AG10803 (cell line): ENCODE measurements at places on chromosomes 12 and 14.

DNA sequence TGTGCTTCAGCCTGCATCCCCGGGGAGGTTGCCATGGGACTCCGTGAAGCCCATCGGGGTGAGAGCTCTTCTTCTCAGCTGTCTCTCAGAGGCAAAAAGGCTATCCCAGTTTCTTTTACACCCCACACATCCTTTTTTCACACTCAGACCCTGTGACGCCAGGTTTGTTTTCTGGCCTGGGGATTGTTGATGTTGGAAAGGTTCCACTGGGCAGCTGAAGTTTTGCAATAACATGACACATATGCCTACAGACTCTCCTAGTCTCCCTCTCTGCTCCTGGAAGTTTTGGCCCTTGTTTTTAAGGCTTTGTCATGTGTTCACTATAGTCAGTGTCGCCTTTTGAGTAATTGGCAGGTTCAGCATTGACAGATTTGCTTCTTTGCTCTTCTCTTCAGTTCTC is 118.6 kb downstream of the SMOC1 start:
- DNase-seq = peak; percentile 25

- DNase-seq = no peak
Measured at GRCh38 chr14:103068351-103069073, 11.2 kb upstream of the CDC42BPB start.

DNA sequence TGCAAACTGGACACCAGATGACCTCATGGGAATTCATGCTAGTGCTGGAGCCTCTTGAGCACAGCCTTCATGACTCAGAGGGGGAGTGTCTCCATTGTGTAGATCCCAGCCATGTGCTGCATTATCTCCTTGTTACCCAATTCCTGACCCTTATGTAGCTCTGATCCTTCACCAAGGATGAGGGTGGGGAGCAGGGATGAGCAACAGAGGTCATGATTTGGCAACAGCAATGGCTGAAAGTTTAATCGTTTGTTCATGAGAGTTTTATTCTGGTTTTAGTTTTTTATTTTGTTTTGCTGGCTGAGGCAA is 9.5 kb upstream of the BDKRB1 start:
- DNase-seq = peak; percentile 97

GRCh38 chr14:54025661-54026060 is 69.0 kb upstream of the BMP4 start:
- no peak for DNase-seq

- no peak for DNase-seq
Measured at GRCh38 chr14:90810806-90811205, 5.4 kb downstream of the TTC7B start.

DNA sequence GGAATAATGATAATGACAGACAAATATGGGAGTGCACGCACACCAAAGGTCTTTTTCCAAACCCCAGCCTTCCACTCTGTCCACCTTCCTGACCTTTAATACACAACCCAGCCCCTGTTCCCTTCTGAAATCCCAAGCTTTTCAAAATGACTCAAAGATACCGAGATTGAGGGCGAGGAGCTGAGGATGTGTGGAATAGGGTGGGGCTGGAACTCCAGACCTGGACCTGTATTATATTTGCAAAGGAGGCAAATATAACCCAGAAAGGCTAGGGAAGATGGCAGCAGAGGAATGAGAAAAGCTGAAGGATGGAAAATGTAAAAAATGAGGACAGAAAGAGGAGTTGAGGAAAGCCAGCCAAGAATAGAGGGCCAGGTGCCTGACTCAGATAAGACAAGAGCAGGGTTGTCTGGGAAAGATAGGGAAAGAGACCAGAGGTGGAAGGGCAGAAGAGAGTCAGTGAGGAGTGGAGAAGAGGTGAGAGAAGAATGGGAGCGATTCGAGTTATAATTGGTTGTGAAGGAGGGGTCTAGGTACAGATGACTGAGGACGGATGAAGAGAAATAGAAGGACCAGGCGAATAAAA is 1.0 kb upstream of the PTMS start:
- no peak for DNase-seq

GRCh38 chr12:1796515-1797010 is 23.8 kb upstream of the LRTM2 start:
- DNase-seq = peak; percentile 24

- DNase-seq = no peak
Measured at GRCh38 chr14:100781952-100782351, 44.0 kb upstream of the MEG3 start.

DNA sequence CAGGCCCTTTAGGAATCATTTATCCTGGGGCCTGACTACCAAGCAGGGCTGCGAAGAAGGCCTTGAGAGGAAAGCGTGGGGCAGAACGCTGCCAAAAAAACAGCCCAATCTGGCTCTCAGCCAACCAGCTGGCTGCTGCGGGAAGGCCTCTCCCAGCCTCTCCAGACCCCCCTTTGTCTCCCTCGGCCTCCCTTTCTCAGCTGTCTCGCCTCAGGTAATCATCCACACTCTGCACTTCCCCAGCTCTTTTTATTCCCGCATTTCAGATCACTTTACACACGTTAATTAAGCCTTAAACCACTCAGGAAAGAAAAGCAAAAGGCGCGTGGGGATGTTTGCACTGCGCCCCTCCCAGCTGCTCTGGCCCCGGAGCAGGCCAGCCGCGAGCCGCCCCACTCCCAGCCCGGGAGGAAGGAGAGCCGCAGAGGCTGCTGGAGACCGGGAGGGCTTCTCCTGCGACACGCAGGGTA is 208.2 kb upstream of the FOXN3 start:
- DNase-seq = no peak

GRCh38 chr14:59687663-59688062 is 111.1 kb upstream of the CCDC175 start:
- no peak for DNase-seq

GRCh38 chr12:12072064-12072760 is 1.5 kb downstream of the BCL2L14 start:
- no peak for DNase-seq

DNA sequence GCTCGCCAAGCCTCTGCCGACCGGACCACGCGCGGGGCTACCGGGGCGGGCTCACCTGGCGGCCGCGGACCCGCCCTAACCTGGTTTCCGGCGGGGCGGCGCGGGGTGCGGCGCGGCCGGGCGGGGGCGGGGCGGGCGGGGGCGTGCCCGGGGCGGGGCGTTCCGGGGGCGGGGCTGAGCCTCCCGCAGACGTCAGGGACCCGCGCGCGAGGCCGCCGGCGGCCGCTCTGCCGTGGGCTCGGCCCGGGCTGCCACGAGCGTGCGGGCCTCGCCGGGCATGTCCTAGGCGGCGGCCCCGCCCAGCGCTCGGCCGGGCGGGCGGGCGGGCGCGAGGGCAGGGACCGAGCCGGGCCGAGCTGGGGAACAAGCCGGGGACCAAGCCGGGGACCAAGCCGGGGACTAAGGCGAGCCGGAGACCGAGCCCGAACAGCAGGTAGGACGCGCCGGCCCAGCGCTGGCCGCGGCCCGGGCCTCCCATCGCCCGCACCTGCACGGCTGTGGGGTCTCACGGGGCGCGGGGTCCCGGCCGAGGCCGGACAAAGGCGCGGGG is at the start of gene CEP170B:
Gene CEP170B (plus strand): TSS at position 188 of the 550 bp plus-strand sequence. CDS start 3,183 bp downstream, outside the sequence.
- peak; percentile 52 for DNase-seq

DNA sequence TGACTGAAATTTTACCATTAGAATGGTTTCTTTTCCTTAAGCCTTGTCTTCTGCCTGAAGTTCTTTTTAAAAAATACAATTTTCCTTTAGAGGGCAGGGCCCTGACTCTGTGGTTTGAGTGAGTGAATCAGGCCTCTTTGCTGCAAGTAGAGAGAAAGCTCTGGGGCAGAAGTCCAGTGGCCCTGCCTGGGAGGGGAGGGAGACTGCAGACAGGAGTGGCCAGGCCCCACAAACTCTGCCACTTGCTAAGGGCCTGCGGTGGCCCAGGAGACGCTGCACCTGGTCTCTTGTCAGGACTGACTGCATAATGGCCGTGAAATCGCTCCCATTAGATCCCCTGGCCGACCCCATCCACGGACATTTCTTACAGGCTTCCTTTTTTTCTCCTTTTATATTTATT is 25.5 kb downstream of the TSPAN11 start:
- DNase-seq = no peak

DNA sequence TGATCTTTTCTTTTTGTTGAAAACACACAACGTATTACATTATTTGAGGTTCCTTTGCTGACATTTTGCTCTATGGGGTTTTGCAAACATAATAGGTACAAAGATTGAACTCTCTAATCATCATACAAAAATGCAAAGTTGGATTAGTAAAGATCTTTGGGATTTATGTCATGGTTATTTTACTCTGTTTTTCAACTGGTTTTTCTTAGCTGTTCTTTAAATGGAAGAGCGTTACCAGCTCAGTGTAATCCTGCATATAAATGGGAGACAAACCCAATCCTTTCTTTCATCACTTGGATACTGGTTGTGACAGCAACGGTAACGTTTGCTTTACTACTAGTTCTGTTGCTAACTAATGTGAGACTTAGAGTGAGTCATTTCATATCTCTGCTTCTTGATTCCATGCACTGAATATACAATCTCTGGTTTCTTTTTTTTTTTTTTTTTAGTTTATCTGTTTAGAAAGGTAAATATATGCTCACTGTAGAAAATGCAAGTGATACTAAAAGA is 104.9 kb upstream of the NOVA1 start:
- no peak for DNase-seq

GRCh38 chr12:42217656-42218055 is 20.4 kb downstream of the YAF2 start:
- peak; percentile 66 for DNase-seq

GRCh38 chr14:102333390-102333789 is 13.8 kb downstream of the ZNF839 start:
- DNase-seq = no peak

DNA sequence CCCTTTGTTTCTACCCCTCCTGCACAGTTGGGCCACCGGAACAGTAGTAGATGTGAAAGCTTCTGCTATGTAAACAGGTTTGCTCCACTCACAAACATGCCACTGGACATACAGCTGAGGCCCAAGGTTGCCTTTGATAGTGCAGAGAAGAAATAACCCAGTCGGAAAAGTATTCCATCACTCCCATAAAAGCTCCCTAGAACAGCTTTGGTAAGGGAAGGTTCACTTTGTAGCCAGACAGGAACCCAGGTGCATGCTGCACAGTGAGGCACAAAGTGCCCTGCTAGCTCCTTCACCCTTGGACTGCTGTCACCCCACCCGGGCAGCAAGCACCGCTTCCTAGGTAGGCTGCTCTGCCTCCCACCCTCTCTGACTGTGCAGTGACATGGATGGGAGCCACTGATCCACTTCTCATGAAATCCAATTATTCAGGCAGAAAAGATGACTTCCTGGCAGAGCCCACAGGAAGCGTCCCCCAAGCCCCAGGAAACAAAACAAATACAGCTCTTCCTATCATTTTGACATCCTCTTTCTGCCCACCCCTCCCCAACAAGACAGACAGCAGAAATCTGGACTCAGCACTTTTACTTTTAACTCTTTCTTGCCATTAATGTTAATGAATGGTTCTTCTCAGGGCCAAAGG is 100.2 kb downstream of the SRGAP1 start:
- DNase-seq = no peak

DNA sequence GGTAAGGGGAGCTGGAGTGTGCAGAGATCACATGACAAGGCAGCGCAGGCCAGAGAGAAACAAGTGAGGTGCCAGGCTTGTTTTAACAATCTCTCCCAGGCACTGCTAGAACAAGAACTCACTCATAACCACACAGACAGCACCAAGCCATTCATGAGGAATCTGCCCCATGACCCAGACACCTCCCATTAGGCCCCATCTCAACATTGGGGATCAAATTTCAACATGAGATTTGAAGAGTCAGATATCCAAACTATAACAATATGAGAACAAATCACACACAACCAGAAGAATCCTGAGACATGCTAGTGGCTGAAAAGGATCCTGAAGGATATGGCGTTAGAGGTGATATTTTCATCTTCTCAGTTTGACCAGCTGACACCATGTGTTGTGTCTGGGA is 21.9 kb downstream of the OR6J1 start:
- DNase-seq = peak; percentile 43

DNA sequence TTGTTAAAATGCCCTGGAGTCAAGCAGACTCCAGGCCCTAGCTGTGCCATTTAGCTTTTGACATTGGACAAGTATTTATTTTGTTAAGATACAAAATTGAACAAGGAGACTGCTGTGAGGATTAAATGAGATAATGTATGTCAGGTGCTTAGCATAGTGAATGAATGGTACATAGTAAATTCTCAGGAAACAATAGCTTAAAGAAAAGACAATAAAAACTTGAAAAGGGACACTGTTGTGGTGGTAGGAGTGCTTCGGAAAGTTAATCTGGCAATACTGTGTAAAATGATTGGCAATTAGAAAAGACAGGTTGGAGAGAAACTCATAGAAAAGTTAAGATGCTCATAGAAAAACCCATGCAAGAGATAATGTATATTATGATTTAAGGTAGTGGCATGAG is 19.7 kb downstream of the PALS1 start:
- no peak for DNase-seq

- peak; percentile 21 for DNase-seq
Measured at GRCh38 chr12:106867651-106868050, 88.1 kb upstream of the TMEM263 start.

GRCh38 chr12:6821591-6822425 is at the start of gene GPR162:
Gene GPR162, plus strand, starts transcription at chr12:6821821. Its CDS starts 2,078 bp downstream, at chr12:6823899.
- DNase-seq = peak; percentile 33

DNA sequence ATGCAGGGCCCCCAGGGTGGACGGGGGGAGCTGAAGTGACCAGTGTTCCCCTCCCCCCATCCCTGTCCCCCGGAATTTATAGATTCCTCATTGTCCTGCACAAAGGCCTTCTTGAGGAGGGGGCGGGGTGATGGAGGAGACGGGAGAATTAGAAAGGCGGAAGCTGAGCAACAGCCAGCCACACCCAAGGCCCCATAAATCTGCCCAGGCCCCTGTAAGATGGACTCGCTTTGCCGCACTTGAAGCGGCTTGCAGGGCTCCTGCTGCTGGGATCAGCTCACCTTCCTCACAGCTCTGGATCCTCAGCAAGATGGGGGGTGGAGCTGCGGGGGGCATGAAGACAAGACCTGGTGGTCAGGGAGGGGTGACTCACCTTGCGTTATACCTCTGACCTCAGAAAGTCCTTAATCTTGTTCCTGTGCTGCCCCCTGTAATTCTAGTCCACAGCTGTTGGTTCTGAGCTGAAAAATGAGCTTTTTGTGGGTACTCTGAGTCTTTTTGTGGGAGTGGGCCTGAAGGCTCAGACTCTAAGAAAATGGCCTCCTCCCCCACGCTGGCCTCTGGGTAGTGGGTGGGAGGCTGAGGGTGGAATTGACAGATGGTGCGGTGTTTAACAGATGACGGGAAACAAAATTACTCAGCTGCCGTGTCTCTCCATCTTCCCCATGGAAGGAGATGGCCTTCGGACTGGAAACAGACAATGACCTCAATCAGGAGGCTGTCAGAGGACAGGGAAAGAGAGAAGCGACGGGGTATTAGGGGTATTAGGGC is 15.8 kb upstream of the ANKRD33 start:
- DNase-seq = no peak

GRCh38 chr12:6465467-6466183 is 4.9 kb downstream of the VAMP1 start:
- DNase-seq = peak; percentile 77

GRCh38 chr12:130713581-130713991 is 2.5 kb downstream of the RIMBP2 start:
- no peak for DNase-seq

DNA sequence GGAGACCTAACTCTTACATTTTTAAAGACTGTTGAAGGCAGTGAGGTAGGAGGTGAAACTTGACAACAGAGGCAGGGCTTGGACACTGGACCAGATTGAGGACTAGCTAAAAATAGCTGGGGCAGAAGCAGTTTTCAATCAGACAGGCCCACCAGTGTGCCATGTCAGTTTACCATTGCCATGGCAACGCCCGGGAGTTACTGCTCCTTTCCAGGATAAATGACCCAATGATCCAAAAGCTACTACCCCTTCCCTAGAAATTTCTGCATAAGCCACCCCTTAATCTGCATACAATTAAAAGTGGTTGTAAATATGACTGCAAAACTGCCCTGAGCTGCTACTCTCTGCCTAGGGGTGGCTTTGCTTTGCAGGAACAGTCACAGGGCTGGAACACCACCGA is 53.2 kb upstream of the PKP2 start:
- DNase-seq = no peak

- peak; percentile 70 for DNase-seq
Measured at GRCh38 chr12:55724226-55724939, 4.2 kb downstream of the RDH5 start.
